Stimulated activated CD8-positive, alpha-beta memory T cell treated with anti-CD3 and anti-CD28 coated beads, Interleukin-7, amount 100 ng/mL, for 48 hours (primary cell): ENCODE measurements at places on chromosomes 1 and 21.

DNA sequence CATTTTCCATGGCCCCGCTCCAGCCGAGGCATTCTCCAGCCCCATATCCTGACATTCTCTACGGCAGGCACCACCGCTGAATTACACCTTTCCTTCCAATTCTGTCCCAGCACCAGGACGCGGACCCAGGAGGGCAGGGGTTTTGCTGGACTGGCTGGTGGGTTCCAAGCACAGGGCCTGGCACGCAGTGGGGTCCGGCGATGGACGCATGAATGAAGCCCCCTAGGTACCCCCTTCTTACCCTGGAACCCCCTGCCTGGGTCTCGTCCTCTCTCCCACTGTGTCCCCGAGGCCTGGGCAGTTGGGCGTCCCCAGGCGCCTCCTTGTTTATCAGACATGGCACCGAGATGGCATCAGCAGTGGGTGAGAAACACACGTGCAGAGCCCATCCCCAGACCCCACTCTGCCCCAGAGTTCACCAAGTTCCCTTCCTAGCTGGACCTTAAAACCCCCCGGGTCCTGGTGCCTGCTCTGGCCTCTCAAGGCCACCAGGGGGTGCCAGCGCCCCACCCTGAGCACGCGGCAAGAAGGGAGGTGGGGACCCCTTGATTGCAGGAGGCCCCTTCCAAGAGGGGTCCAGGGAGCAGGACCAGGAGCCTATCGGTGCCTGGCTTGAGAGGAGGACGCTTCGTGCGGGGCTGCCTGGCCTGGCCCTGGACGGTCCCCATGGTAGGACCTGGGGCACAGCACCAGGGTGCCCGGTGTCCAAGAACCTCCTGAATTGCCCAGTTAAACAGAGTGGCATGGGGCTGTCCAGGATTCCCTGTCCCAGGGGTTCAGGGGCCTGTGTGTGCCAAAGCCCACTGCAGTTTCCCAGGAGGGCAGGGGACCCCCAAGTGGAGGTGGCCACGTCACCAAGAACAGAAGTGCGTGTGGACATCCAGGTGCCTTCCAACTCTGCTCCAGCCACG, 46.1 kb downstream of the MEGF6 start:
- no peak for DNase-seq

DNA sequence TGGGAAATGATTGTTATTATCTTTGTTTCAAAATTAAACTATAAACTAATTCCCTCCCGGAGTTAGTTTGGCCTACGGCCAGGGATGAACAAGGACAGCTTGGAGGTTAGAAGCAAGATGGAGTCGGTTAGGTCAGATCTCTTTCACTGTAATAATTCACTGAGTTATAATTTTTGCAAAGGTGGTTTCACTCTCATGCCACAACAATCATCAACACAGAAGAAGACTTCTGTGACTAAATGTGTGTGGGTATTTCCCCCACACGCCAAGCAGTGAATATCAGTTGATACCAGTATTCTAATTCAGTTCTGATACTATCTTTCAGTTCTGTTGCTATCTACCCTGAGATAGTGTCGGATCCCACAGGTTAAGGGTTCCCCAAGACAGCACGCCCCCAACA, 215.1 kb downstream of the S1PR1 start:
- no peak for DNase-seq

DNA sequence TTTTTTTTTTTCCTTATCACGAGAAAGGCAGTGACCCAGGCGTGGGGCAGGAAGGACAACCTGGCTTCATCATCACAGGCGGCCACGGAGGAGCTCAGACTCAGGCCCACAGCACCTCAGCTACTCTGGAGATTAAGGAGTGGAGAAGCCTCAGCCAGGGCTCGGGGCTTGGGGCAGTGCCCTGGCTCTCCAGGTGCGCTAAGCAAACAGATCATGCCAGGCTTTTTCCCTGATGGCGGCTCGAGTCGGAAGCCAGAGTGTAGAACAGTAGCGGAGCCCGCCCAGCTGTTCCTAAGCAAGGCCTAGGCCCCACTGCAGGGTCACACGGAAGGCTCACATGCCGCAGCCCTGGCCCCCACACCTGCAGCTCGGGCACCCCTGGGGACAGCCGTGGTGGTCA, 70.7 kb downstream of the AGPAT3 start:
- no peak for DNase-seq

GRCh38 chr1:107919953-107920352, 45.0 kb downstream of the VAV3 start:
- no peak for DNase-seq

DNA sequence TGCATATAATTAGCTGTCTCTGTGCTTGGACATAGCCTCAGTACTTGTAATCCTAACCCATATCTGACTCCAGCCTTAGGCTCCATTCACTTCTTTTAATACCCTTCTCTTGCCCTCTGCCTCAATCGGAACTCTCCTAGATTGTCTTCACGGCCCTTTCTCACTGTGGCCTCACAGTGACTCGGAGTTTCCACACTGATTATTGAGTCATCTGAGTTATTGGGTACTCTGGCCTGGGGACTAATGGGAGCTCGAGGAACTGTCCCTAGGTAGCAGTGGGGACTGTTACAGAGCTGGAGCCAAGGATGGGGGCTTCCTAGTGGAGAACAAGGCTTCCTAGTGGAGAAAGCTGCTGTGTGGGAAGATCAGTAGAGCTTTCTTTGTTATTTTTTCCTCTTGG, 17.0 kb downstream of the TRAF5 start:
- no peak for DNase-seq

DNA sequence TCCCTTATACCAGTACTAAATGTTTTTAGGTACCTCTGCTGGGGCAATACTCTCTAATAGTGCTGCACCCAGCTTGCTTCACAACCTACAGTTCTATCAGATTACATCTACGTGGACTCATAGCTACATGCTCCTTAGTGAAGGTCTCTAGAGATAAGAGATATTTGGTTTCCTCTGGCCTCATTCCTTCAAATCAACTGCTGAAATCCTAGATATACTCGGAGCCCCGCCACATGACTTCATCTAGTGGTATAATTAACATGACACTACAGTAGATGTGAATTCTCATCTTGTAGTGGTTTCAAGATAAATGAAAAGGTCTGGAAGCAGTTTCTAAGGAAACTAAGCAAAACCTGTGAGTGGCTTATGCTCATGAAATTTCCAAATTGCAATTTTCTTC, 115.4 kb downstream of the SMYD2 start:
- DNase-seq, result no peak

GRCh38 chr1:202905331-202905730, 16.4 kb upstream of the RABIF start:
- DNase-seq, result no peak

- DNase-seq, result no peak
These were observed 18.5 kb downstream of the KCNN3 start for GRCh38 chr1:154851392-154852177.

- no peak for DNase-seq
These were observed 4.9 kb downstream of the CSTB start for GRCh38 chr21:43771199-43771675.

DNA sequence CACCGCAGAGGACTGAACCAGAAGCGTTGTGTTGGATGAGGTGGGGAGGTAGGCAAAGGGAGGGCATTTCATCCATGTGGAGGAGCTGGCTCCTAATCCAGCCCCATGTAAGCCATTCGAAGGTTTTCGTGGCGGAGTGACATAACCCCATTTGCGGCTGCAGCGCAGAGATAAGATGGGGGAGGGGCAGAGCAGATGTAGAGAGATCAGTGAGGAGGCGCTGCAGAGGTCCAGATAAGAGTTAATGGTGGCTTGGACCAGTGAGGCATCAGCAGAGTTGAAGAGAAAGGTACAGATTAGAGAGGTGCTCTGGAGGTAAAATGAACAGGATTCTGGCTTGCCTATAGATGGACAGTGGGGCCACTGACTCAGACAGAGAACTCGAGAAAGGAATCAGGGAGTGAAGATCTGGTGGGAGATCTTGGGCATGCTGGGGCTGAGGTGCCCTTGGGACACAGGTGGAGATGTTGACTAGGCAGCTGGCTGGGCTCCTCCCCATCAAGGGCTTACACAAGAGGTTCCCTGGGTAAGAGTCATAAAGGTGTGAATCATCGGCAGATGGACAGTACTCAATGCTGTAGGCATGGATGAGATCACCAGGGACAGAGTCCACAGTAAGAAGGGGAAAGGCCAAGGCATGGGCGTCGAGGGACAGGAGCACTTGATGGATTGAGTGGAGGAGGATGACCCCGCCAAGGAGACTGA, 7.8 kb upstream of the PTPRF start:
- no peak for DNase-seq

DNA sequence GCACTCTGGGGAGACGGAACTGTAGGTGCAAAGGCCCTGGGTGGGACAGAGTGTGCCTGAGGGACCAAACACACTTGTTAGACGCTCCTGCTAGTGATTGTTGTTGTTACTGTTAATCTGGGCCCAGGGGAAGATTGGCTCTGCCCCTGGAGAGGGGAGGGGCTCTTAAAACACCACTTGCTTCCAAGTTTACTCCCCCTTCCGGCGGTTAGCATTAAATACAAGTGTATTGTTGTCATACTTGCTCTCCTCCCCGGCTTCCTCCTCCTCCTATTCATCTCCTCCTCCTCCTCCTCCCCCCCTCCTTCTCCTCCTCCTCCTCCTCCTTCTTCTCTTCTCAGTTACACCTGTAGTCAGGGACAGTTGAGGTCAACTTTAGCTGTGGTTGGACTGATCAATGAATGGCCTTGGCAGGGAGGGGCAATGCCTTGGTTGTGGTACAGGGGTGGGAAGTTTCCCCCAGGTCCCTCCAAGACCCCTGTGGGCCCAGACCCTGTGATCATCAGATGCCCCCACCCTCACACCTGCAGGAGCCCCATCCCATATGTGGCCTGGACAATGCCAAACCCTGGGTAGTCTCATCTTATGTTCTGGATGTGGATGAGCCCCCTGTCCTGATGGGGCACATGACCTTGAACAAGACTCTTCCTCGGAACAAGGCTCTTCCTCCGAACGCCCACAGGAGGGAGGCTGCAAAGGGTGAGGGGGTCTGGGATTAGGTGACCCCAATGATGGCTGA, 217.3 kb downstream of the PTPRU start:
- DNase-seq, result no peak

- no peak for DNase-seq
These were observed 1.3 kb downstream of the NEK7 start for GRCh38 chr1:198157847-198158725.

DNA sequence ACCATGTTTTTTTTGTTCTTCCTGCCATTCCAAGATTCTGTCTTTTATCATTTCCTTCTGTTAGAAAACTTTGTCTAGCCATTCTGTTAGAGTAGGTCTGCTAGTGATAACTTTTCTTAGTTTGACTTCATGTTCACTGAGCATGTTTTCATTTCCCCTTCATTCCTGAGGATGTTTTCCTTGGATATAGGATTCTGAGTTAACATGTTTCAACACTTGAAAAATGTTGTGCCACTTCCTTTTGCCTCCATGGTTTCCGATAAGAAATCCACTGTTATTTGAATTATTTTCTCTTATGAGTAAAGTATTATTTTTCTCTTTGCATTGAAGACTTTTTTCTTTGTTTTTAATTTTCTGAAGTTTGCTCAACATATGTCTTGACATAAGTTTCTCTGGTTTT, 66.7 kb downstream of the ATP1A1 start:
- DNase-seq, result no peak

DNA sequence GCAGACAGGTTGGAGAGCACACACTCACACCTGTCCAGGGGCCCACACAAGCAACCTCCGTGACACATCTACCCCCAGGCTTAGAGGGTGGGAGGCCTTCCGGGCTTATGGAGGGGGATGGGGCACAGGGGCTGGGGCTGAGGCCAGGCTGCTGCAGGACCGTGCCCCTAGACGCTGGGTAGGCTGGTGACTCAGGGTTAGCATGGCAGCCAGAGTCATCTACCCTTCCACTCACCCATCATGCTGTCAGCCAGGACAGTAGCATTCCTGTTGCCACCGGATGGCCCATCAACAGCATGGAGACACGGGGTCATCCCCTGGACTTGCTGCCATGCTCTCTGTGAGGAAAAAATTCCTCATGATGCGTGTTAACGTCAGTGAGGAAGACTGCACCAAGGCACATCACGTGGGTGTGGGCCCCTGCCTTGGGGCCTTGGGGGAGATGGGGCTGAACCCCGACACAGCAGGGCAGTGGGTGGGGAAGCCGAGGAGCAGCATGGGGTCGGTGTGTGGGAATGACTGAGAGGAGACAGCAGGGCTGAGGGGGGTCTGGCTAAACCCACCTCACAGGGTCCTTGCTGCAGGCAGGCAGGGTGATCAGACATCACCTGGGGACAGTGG, 52.8 kb downstream of the WNT9A start:
- DNase-seq, result no peak

GRCh38 chr1:52628614-52629324, 4.2 kb upstream of the SHISAL2A start:
- DNase-seq, result no peak
